Prostate gland (tissue), 2 donors: ENCODE measurements at places on chromosomes 7 and 10.

DNA sequence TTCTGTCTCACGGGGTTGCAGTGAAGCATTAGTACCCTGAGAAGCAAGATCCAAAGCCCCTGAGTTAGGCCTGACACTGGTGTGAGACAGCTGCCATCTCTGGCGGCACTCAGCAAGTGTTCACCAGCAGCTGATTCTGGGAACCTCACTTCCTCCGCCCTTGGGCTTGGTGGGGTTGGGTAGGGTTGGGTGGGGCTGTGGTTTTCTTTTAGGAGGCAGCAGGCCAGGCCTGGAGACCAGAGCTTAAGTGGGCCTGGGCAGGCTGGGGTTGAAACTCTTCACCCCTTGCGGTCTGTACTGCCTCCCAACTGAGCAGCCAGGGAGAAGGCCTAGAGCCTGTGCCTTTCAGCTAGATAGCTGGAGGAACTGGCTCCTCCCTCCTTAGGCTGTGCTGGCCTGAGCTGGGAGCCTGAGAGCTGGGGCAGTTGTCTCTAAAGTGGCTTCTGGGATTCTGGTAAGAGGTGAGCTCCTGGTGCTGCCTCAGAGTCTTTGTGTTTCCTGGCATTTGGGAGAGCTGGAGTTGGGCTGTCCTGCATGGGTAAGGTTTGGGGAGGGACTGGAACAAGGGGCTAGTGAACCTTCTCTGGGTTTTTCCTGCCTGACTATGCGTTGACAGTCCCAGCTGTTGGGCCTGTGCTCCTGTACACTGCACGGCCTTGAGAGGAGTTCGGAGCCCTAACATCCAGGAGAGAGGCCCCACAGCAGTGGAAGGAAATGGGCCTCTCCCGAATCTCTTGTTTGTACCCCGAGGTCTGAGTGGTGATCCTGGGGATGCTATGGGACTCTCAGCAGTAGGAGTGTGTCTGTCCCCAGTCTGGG, 5.1 kb downstream of the TSPAN14 start:
- peak; percentile 48 for DNase-seq

DNA sequence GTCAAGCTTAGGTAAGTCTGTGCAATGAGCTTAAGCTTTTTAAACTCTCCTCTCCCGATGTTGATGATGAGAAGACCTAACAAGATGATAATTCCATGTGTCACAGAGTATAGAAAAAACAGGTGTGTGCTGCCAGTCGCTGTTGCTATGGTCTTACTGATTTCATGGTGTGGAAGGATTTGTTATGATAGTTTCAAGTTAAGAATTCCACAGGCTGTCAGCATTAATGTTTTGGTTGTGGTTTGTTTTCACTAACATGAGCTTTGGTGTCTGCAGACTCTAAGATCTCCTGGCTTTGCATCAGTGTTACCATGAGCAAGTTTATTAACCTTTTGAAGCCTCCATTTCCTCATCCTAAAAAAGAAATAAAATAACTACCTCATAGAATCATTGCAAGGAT, 123.7 kb downstream of the NSUN6 start:
- DNase-seq = no peak

GRCh38 chr10:111084366-111085255, 7.8 kb downstream of the ADRA2A start:
- DNase-seq = no peak

- no peak for DNase-seq
These were observed 26.5 kb downstream of the RNF32 start for GRCh38 chr7:156667110-156667426.

GRCh38 chr7:40733578-40733977, 598.8 kb downstream of the SUGCT start:
- no peak for DNase-seq

DNA sequence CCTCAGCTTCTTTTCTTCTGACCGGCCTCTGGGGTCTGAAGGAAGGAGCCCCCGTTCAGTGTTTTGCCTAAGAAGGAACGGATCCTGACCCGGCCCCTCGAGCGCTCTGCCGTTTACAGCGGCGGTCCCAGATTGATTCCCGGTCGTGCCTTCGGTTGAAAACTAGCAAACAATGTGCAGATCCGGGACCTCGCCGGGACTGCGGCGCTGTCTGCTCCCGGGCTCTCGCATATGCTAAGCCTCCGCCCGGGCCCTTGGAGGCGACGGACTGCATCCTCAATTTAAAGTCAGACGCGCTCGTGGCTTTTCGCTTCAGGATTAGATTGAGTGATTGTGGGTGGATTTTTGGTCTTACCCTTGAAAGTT, 559 bp downstream of the DBF4 start:
- peak; percentile 61 for DNase-seq

DNA sequence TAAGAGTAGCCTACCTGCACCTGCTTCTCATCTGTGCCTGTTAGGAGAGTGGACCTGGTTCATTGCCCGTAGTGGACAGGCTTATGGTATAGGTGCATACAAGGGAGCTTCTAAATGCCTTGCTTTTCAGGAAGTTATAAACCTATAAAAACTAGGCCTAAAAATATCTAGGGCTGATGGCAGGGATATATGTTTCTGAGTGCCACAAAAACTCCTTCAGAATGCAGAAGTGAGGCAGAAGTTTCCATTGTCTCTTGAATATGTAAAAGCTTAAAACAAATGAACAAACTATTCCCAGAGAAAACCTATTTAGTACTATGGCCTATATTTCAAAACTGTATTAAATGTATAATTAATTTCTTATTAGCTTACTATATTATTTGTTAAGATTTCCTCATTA, 91.8 kb downstream of the RNLS start:
- DNase-seq = no peak

DNA sequence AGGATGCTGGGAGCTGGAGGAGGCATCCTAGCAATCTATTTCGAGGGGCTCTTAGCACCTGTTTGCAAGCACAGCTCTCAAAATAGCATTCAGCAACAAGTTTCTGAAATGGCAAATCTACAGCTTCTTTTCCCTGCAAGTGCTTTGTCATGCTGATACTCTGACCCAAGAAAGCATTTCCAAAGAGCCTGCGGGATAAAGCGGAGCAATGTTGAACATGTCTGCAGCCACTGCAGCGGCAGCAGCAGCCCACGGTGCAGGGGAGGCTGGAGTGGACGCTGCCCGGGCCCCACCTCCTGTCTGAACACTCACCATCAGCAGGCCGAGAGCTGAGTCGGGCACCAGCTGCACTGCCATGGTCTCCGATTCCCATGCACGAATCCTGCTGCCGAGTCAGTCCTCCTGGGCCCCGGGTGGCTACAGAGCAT, 964 bp downstream of the FRMD4A start:
- no peak for DNase-seq

- peak; percentile 54 for DNase-seq
These were observed 47.3 kb downstream of the MYPN start for GRCh38 chr10:68156373-68157185.

- no peak for DNase-seq
These were observed 138.5 kb downstream of the CPED1 start for GRCh38 chr7:121126801-121127534.

DNA sequence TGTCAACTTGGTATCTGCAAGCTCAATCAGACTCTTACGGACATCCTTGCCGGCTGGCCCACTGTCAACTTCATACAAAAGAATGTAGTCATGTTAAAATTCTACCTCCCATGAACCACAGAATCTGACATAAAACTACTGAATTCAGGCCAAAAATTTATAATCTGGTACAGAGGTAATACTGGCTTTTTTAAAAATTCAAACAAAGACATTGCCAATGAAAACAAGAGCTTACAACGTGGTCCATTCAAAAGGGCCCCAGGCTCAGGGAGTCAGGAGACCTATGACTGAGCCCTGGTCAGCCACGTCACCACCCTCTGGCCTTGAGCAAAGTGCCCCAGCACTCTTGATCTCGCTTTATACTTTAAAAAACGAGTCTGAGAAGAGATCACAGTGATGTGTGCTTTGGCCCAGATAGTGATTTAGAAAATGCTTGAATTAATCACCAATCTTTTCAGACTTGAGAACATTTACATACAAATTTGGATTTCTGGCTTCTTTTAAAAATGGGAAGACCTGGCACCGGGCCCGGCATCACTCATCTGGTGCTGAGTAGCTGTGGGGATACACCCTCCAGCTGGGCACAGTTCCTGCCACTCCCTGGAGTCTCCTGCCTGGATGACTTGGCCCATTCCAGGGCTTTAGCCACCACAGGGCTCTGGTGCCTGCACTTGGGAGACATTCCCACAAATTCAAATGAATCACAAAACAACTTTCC, 94.1 kb downstream of the PIP4K2A start:
- DNase-seq = no peak

- DNase-seq = no peak
These were observed 245.4 kb downstream of the AUTS2 start for GRCh38 chr7:69843653-69844052.

GRCh38 chr10:72784551-72785351, 92.8 kb downstream of the MCU start:
- peak; percentile 36 for DNase-seq

- DNase-seq = no peak
These were observed 8.6 kb downstream of the ZSCAN25 start for GRCh38 chr7:99625321-99625720.

- no peak for DNase-seq
These were observed 17.1 kb upstream of the STK17A start for GRCh38 chr7:43565786-43566185.

DNA sequence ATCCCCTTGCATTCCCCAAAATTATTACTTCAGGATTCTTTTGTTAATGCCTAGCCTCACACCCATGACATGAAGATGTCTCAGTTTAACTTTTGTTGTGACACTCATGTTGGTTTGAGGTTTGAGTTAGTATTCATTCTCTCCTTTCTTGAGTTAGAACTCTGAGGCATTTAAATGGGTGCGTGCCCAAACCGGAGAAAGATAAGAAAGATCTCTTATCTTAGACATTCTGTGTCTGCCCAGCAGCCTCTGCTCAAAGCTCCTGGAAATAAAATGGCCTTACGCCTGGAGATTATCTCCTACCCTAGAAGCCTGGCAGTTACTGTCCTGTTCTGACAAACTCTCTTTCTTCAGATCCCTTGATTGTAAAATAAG, 26.3 kb downstream of the WBP1L start:
- no peak for DNase-seq

- DNase-seq = no peak
These were observed 13.0 kb upstream of the CHCHD1 start for GRCh38 chr10:73768881-73769280.

GRCh38 chr10:128242641-128243040, 116.4 kb upstream of the MKI67 start:
- no peak for DNase-seq

GRCh38 chr10:65430979-65431378, 1494.9 kb upstream of the LRRTM3 start:
- DNase-seq = no peak
